ENCODE measurements at places on chromosomes 7 and 10.

GRCh38 chr10:130905386-130905785, 406.1 kb downstream of the TCERG1L start:
- DNase-seq: no peak

DNA sequence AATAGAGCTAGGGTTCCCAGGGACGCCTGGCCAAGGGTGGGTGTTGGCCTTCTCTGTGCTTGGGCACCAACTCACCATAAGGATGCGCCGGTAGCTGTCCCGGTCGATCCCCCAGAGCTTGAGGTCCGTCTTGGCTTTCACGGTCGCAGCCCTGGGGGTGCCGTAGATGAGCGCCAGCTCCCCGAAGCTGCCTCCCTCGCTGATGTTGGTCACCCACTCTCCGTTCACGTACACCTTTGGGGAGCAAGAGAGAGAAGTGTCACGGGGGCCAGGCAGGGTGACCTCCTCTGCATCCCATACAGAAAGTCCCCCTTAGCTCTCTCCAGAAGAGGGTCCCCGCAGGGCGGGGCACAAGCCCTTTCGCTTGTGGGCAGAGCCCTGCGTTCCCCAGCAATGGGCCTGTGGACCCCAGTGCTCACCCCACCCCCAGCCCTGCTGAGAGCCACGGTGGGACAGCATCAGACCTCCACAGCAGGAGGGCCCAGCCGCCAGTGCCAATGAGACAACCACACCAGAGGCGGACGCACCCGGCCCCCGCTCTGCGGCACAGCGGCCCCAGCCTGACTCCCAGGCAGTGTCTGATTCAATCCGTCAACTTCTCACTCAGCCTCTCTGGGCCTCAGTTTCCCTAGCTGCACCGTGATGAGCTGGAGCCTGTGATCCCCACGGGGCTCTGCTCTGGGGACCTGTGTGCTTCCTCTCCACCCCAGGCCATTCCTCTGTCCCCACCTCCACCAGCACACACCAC, 76.6 kb upstream of the PDGFA start:
- DNase-seq: no peak

- DNase-seq: no peak
Measured at GRCh38 chr10:9331583-9332008, 1277.1 kb downstream of the GATA3 start.

GRCh38 chr10:18689498-18689897, 30.3 kb downstream of the ARL5B start:
- no peak for DNase-seq

GRCh38 chr7:139692723-139693122, 85.1 kb downstream of the HIPK2 start:
- DNase-seq: no peak

DNA sequence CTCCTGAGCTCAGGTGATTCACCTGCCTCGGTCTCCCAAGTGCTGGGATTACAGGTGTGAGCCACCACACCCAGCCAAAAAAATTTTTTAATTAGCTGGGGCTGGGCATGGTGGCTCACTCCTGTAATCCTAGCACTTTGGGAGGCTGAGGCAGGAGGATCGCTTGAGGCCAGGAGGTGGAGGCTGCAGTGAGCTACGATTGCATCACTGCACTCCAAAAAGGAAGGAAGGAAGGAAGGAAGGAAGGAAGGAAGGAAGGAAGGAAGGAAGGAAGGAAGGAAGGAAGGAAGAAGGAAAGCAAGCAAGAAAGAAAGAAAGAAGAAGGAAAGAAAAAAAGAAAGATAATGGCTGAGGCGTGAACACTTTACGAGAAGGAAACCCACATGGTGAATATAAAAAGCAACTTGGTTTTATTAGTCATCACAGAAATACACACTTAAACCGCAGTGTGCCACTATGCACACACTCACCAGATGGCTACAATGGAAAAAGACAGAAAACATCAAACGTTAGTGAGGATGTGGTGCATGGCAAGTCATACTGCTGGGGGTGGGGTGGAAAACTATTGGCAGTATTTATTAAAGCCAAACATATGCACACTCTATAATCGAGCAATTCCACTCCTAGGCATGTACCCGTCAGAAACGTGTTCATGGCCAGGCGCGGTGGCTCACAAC, 4.4 kb upstream of the CCL26 start:
- peak; percentile 2 for DNase-seq

- DNase-seq: no peak
Measured at GRCh38 chr7:87330316-87330715, 15.1 kb upstream of the CROT start.

- peak; percentile 47 for DNase-seq
Measured at GRCh38 chr7:1033546-1034145, 10.7 kb upstream of the GPR146 start.

GRCh38 chr10:50990568-50991455, 83.5 kb upstream of the PRKG1 start:
- no peak for DNase-seq
